ENCODE measurements at places on chromosomes 16 and 17.

DNA sequence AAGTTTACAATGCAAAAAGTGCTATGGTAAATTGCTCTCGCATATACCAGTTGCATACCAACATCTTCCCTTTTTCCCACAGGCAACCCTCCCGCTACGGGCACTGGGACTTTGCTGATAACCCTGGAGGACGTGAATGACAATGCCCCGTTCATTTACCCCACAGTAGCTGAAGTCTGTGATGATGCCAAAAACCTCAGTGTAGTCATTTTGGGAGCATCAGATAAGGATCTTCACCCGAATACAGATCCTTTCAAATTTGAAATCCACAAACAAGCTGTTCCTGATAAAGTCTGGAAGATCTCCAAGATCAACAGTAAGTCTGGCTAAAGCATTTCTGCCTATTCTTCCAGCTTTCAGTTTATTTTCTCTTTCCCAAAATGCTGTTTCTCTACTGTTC, 27.9 kb upstream of the HSBP1 start:
- no peak for DNase-seq

DNA sequence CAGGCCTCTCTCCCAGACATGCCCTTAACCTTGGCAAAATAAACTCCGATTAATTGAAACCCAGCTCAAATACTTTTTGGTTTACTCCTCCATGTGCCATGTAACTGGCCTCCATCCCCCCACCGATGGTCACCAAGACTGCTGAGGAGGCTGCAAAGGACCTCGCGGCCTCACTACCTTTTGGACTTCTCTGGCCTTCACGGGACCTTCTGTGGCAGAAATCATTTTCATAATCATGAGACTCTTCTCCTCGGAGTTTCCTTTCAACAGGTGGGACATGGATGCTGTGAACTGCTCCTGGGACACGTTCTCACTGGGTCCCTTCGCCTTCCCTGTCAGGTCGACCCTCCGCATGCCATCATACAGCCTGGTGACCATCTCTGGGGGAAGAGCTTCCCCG, 9.0 kb downstream of the MEAK7 start:
- no peak for DNase-seq

GRCh38 chr16:66908762-66909559, 9.7 kb downstream of the CDH16 start:
- no peak for DNase-seq

DNA sequence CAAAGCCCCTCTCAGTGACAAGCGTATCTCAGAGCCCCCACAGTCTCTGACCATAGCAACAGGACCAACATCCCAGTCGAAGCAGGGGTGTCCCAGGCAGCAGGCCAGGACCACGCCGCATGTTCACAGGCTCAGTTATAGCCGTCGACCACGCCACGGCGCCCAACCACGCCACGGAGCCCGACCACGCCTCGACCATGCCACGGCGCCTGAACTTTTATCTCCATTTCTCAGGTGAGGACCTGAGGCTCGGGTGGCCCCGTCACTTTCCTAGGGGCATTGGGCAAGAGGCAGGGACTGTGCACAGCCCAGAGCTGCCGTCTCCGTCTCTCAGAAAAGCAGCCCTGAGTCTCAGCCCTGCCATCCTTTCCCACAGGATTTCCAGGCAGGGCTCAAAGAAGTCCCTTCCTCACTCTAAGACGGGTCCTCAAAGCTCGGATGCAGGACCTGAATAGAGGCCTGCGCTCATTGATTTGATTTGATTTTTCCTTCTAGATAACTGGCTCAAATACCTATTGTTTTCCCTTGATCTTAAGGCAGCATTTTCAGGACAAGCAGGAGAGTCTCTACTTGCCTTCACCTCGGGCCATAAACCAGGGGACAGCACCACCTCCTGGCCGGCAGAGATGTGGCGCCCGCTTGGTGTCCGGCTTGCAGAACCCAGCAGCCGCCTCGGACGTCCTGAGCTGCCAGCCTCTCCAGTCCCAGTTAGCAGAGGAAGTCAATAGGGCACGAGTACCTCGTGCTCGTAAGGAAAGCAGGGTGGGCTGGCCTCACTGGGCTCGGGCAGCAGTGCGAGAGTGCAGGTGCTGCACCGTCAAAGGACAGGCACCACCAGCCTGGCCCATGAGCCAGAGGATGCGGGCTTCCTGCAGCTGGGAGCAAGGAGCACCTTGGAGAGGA, 38.8 kb downstream of the C16orf95 start:
- peak; percentile 46 for DNase-seq

GRCh38 chr17:74241847-74242246, 28.5 kb downstream of the TTYH2 start:
- no peak for DNase-seq

DNA sequence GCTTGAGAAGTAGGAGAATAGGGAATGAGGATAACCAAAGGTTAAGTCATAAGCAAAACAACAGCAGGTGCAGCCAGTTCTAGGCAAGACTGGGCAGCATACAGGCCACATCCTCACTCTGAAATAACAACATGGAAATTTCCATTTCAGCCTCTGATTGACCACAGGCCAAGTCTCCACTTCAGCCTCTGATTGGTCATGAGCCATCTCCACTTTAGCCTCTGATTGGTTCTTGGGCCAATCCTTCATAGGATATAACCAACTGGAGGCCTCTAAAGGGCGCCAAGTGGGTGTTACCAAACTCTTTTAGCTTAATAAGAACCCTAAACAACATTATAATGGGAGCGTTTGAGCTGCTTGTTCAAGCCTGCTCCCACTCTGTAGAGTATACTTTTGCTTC, 512.0 kb downstream of the NPIPA7 start:
- DNase-seq, result no peak

- DNase-seq, result peak; percentile 83
Measured at GRCh38 chr16:4194661-4195060, 47.2 kb downstream of the SRL start.
